Esophagus squamous epithelium (tissue), 5 donors: ENCODE measurements at places on chromosomes 16 and 17. TPM values are rescaled to one million over a fixed set of nuclear protein-coding genes. Genes with fewer than 3 reads are reported as not detected.

- no peak for DNase-seq
Measured at GRCh38 chr16:50836121-50836621, 94.3 kb downstream of the CYLD start.

GRCh38 chr17:64329588-64329987 lies 61.1 kb downstream of the PECAM1 start:
- no peak for DNase-seq

GRCh38 chr16:66605177-66605978 lies 874 bp downstream of the CMTM3 start:
- no peak for DNase-seq

GRCh38 chr16:30087181-30087898 lies 4.4 kb downstream of the TBX6 start:
- no peak for DNase-seq

The HEATR9 gene
- not detected for total RNA-seq

- DNase-seq: no peak
Measured at GRCh38 chr17:12756786-12757185, 32.5 kb upstream of the ARHGAP44 start.

DNA sequence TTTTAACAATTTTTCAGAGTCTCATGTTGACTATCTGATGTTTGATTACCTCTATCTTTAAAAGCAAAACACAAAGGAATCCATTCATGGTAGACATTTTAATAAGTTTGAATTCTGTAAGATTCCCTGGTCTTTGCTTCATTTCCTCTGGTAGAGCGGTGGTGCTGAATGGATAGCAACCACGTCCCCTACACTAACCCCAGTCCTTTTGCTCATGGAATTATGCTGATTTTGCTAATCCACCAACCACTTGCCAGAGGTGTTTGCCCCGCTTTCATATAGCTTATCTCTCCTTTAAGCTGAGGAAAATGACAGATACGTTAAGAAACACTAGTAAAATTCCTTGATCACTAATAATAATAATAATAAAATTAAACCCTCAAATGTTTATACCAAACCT lies 9.5 kb downstream of the KCNJ16 start:
- no peak for DNase-seq

The SMTNL2 gene
- 0.68 TPM for total RNA-seq

DNA sequence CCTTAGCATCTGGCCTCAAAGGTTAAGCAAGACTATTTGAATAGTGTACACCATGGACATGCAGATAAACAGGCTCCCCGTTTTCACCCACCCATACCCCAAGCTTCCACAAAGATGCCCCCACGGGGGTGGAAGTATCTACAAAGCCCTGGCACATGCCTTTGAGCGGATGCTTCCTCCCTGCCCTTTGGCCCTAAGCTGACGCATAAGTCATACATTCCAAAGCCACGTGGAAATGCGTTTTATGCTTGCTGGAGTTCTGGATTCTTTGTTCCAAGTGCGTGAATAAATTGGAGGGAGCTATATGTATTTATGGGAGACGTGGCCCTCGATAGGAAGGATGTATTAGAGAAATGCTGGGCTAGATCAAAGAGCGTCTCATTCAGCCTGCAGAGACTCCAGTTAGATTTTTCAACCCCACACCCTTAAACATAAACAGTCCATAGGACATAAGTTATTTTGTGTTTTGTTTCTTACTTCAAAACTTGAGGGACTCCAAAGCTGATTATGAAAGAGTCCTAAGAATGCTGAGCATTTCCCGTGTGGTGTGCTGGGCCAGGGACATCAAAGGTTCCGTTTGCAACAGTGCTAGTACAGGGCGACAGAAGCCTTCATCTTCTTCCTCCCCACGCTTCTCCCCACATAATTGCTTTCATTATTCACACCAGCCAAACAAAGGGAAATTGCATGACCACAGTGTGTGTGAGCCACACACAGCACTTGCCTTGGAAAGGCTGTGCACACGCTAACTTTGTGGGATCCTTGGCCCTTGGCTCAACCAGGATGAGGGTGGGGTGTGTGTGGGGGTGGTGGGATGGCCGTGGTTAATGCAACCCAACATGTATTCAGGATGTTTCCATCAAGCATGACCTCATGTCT lies 73.6 kb downstream of the WIPI1 start:
- DNase-seq: no peak

GRCh38 chr16:13313351-13313750 lies 412.0 kb downstream of the SHISA9 start:
- no peak for DNase-seq

DNA sequence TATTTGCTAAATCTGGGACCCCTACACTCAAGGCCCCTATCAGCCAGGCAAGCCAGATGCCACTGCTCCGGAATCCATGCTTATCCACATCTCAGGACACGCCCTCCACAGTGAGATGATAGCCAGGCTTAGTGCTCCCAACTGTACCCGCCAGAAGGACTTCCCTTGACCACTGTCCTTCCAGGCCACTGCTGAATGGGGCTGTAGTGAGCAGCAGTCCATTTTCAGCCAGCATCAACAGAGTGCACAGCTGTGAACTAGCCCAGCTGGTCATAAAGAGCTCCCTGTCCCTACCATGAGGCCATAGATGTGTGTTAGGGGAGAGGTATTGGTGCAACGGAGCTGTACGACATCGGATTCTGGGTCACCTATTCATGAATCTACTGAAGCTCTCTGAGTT lies 13.0 kb upstream of the MED9 start:
- no peak for DNase-seq

DNA sequence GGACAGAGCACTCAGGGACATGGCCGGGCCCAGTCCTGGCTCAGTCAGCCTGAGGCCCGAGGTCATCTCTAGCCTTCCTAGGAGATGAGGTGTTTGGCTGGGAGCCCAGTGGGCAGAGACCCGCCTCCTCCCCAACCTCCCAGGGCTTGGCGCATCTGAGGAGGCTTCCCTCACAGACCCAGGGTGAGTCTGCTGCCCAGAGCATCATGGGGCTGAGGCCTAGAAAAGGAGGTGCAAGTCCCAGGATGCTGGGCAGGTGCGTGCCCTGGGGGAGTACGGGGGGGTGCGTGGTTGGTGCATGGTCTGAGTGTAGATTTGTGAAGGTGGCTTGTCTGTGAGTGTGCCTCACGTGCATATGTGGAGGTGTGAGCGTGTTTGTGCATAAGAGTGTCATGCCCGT lies 4.7 kb downstream of the PDE6G start:
- no peak for DNase-seq

The SLC38A8 gene
- total RNA-seq: not detected
